ENCODE measurements at places on chromosomes 13 and 19. TPM values are rescaled to one million over a fixed set of nuclear protein-coding genes. Genes with fewer than 3 reads are reported as not detected.

The MBD3 gene
- total RNA-seq, result 107 TPM

DNA sequence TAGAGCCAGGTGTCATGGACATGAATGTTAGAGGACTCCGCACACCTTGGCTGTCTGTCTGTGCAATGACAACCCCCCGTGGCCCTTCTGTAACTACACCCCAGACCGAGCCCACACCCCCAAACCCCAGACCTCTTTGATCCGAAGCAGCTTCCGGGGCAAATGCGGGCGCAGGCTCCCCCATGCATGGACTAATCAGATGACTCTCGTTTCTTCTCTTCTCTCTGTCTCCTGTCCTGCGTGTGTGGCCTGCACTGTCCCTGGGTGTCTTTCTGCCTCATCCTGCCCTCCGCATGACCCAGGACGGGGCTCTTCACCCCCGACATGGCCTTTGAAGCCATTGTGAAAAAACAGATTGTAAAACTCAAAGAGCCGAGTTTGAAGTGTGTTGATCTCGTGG lies 38.9 kb downstream of the TMED1 start:
- no peak for DNase-seq

The NALCN gene
- total RNA-seq, result 4.6 TPM

- peak; percentile 91 for DNase-seq
Measured at GRCh38 chr13:114115191-114115671, 17.2 kb downstream of the RASA3 start.

GRCh38 chr19:17831419-17831888 lies 10.1 kb upstream of the INSL3 start:
- DNase-seq, result no peak

GRCh38 chr13:32722340-32722739 lies 136.1 kb downstream of the PDS5B start:
- no peak for DNase-seq

The RSPH6A gene
- total RNA-seq, result not detected

- DNase-seq, result no peak
Measured at GRCh38 chr13:43339805-43340550, 316.6 kb downstream of the DNAJC15 start.

The C19orf18 gene
- 0.70 TPM for total RNA-seq

- no peak for DNase-seq
Measured at GRCh38 chr19:35248310-35249145, at the start of gene LSR. TSS of gene LSR (plus strand) at chr19:35249002. CDS start at chr19:35249023, 21 bp downstream.

DNA sequence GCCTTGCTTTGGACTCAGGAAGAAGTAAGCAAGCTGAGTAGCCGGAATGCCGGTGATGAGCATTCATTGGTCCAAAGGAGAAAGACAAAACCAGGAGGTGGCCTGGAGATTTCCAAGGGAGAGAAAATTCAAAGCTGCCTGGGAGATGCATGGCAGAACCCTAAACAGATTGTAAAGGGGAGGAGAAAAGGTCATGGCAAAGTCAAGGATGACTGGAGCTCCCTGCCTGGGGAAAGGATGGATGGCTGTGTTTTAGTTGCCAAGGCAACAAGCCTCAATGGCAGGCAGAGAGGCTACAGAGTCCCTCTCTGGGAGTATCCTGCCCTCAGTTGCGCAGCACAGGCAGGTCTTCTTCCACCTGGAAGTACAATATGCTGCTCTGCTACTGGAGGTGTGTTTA lies 134.0 kb downstream of the ENOX1 start:
- DNase-seq, result no peak

GRCh38 chr19:54633401-54633800 lies 3.1 kb downstream of the LILRB1 start:
- DNase-seq, result no peak

GRCh38 chr13:108944760-108945159 lies 315.3 kb downstream of the MYO16 start:
- peak; percentile 26 for DNase-seq

DNA sequence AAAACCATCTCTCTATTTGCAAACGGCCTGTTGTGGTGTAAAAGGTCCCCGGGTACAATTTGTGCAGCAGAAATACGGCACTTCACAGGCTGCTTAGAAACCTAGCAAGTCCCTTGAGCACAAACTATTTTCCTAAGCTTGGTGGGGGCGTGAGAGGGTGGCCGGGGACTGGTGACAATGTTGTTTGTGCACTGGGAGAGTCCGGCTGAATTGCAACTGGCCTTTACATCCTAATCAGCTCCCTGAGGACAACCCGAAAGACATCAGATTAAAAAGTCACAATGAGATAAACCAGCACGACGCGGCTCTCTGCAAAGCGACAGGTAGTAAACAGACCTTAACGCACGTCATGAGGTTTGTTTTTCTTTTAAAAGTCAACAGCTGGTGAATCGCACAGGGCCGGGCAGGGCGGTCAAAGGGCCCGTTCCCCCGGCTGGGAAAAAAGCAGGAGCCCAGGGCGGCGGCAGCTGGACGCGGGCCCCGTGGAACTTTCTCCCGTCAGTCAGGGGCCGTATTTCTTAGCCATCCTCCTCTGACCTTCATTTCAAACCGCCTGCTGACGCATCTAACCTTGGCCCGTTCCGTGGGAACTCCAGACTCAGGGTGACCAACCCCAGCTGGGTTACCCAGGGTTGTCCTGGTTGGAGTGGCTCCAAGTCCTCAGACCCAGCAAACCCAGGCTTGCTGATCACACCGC lies 112.3 kb downstream of the GADD45B start:
- no peak for DNase-seq

GRCh38 chr13:21688056-21688455 lies 17.2 kb downstream of the FGF9 start:
- no peak for DNase-seq

DNA sequence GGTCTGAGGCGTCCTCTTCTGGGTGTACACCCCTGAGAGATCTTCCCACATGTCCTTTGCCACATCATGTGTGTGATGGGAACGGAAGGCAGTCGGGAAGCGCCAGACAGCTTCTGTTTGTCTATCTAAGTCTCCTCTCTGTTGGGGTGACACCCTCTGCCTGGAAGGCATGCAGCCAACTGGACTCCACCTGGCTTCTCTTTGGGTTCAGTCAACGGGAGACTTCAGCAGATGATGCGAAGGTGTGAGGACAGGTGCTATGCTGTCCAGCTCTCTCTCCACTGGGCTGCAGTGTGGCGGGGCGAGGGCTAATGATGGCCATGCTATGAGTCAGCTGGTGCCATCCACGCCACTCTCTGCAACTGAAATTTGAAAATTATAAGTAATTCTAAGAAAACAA lies 14.3 kb upstream of the SBK3 start:
- no peak for DNase-seq

GRCh38 chr13:28423010-28423409 lies 71.9 kb downstream of the FLT1 start:
- no peak for DNase-seq

The C1QTNF9 gene
- total RNA-seq, result not detected

DNA sequence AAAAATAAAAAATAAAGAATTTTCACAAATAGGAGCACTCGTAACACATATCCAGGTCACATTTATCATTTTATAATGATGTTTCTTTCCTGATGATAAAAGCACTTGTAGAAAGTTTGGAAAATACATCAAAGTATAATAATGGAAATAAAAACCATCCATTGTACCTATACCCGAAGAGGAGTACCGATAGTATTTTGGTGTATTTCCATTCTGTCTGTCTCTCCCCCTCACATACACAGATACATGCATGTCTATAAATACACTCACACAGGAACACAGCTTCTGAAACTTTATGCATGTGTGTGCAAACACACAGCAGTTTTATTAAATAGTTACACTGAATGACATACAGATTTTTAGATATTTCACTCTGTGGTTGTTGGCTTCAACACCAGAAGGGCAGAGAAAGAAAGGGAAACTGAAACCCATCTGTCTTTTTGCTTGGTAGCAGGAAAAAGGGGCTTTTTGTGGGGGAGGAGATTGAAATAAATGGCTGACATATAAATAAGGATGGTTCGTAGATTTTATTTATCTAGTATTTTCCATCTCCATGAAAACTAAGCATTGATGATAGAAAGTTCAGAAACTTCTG lies 114.8 kb downstream of the LRCH1 start:
- no peak for DNase-seq

- no peak for DNase-seq
Measured at GRCh38 chr13:108427355-108427754, 157.8 kb downstream of the TNFSF13B start.

DNA sequence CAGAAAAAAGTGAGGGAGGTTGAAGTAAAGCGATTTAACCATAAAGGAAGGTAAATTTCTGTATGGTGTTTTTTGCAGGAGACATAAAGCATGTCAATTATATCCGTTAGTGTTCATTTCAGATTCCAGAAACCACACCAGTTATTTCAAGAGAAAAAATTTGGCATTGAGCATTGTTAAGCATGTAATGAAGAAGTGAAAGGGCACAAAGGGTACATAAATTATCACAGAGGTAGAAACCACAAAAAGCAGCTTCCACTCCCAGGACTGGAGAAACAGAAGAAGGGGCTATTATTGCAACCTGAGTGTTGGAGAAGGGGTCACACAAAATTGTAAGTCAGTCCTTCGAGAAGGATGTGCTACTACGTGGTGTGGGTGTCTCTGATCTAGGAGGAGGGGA lies 72.2 kb upstream of the DACH1 start:
- DNase-seq, result no peak

GRCh38 chr13:65479692-65480091 lies 1750.4 kb downstream of the PCDH9 start:
- no peak for DNase-seq

DNA sequence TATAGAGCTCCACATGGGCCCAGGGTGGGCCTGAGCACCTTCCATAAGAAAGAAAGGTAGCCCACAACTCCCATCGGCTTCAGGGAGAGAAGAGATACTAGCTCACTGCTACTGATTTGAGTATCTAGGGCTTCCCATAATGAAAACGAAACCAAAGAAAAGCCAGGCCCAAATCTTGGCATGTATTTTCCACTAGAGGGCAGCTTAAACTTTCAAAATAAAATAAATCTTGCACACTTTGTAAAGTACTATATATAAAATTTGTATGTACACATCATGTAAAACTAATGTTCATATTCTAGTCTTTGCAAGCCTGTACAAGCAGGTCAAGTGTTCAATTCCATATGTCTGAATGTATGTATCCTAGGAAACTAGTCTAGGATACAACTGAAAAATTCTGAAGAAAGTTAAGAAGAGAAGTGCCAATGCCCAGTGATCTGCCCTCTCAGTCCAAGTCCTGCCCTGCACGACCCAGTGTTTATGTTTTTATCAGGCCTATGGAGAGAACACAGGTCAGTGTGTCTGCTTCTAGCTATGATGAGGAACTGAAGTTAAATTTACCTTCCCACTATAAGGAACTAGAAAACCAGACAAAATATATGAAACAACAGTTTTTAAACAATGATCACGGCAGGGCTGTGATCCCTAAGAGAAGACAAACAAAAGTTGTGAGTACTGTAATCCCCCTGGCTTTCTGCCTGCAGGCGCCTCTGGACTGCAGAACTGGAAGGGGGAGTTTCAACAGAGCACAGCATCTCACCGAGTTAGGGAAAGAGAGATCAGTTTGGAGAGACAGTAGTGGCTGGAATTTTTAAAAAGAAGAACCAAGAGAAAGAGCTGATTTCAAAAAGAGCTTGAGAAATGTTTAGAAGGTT lies 475.7 kb downstream of the UQCRFS1 start:
- DNase-seq, result peak; percentile 55

DNA sequence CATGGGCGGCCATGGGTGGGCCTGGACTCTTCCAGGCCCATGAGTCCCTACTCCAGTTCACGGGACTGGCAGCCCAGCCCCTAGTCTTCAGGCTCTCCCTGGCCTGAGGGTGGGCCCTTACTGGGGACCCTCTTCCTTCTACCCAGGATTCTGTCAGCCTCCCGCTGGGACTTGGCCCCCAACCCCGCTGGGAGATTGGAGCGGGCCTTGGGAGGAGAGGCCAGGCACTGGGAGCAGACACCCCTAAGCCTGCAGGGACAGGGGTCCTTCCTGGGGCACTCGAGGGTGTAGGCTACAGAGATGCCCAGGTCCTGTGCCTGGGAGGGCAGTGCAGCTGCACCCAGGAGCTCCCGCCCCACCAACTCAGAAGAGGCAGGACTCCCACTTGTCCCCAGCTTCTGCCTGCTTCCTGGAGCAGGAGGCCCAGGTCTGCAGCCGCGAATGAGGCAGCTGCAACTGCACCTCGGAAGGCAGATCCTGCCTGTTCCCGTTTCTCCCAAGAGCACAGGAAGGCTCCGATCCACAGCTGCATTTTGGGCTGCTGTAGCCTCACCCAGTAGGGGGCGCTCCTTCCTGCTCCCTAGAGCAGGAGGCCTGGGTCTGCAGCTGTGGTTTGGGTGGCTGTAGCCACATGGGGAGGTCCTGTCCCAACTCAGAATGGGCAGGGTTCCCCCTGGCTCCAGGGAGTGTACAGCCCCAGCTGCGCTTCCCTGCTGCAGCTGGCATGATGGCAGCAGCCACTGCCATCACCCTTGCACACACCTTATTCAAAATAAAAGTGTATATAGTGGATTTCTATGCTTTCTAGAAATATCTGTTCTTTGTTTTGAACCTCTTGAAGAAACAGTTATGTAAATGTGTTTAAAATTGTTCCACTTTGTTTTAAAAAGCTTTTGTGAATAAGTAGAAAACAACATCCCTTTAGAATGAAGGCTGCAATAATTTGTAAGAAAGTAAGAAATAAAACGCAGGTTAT lies 46.8 kb downstream of the TEX26 start:
- DNase-seq, result no peak

DNA sequence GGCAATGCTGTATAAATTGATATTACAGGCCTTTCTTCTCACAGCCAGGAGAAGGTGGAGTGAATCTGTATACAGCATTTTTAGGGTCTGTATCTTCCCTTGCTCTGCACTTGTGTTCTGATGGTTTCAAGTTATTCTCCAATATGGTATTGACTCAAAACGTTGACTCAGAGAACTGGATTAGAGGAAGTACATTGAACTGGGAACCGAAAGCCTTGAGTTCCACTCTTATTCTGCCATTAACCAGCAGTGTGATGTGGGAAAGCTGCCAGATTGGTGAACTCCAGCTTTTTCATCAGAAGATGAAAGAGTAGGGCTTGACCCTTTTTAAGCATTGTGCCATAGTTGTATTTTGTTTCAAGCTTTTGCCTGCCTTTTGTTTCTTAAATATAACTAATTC lies 167.7 kb downstream of the SPRY2 start:
- DNase-seq, result no peak

The CA11 gene
- 1.4 TPM for total RNA-seq

GRCh38 chr13:30159446-30159839 lies 147.9 kb downstream of the KATNAL1 start:
- DNase-seq, result peak; percentile 84

Data from HFFc6 (cell line).